ENCODE measurements at places on chromosomes 16 and 17.
A peak's percentile ranks its signal among the peaks of the same experiment; 100 is the strongest.

- no peak for DNase-seq
Measured at GRCh38 chr16:55297062-55297909, 26.7 kb upstream of the IRX6 start.

- DNase-seq, result peak; percentile 84
Measured at GRCh38 chr16:84084570-84085270, 32.0 kb downstream of the MBTPS1 start.

DNA sequence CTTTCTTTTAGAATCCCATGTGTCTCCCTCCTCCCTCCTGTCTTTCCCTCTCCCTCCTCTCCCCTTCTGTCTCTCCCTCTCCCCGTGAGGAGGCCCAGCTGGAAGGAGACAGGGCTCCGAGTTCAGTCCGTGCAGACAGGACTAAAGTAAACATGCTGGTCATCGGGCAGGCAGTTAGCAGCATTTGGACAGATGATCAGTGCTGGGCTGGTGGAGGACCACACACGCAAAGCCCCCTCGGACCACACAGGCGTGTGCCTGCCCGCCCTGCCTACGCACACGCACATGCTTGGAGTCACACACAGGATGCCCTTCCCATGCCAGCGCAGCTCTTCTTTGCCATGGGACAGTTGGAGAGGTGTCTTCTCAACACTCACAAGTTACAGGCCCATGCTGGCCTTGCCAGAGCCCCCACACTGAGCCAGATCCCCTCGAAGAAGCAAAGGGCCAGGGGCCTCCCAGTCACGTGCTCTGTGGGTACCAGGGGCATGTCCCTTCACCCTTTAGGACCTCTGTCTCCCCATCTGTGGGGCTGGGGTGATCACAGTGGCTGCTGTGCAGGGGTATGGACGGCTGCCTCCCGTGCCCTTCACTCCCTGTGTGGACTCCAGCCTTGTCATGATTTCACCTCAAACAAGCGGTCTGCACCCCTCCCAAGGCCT, 215.7 kb upstream of the FOXF1 start:
- DNase-seq, result no peak

GRCh38 chr16:12535535-12536411, 267.9 kb downstream of the CPPED1 start:
- DNase-seq, result no peak

- DNase-seq, result no peak
Measured at GRCh38 chr17:79806446-79806760, 9.5 kb upstream of the CBX8 start.

DNA sequence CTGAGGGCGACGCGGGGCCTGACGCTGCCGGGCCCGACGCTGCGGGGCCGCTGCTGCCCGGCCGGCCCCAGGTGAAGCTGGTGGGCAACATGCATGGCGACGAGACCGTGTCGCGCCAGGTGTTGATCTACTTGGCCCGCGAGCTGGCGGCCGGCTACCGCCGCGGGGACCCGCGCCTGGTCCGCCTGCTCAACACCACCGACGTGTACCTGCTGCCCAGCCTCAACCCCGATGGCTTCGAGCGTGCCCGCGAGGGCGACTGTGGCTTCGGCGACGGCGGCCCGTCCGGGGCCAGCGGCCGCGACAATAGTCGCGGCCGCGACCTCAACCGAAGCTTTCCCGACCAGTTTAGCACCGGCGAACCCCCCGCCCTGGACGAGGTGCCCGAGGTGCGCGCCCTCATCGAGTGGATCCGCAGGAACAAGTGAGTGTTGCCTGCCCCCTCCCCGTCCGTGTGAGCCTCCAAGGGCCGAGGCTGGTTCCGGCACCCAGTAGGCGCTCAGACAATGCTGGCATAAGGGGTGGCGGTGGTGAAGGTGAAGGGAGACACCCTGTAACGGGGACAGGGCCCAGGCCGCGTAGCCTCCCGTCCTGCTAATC, 676 bp downstream of the CPD start:
- peak; percentile 23 for DNase-seq

- DNase-seq, result no peak
Measured at GRCh38 chr17:41534899-41535546, 6.9 kb upstream of the KRT19 start.

- DNase-seq, result no peak
Measured at GRCh38 chr16:85447693-85448313, 165.3 kb upstream of the GSE1 start.

DNA sequence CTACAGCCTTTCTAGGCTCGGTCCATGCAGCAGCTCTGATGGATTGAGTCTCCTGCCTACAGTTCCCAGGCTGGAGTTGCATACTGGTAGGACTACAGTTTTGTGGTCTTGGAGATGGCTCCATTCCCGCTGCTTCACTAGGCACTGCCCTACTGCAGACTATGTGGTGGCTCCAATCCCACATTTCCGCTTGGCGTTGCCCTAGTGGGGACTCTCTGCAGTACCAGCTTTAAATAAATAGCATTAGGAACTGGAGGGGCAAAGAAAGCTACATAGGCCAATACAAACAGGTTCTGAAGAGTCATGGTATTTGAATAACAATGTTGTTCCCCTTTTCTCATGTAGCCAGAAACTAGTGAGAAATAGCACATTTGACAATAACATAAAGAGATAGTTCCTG, 5.4 kb upstream of the GOSR2 start:
- DNase-seq, result no peak

- no peak for DNase-seq
Measured at GRCh38 chr17:66713533-66714042, 121.3 kb upstream of the CACNG5 start.

DNA sequence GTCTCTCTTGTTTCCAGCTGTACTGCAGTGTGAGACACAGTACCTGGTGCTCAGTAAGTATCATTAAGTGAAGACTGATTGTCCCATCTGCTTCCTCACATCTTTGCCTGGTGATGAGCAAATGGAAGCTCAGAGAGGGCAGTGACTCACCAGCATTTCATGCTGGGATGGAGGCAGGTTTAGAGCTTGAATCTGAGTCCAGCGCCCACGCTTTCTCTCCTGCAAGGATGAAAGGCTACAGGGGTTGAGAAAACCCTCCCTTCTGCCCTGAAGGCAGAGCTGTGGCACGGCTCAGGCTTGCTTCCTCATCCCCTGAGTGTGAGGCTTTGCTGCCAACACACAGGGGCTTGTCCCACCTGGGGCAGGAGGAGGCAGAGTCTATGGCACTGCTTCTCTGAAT, 1.5 kb upstream of the RNF112 start:
- DNase-seq, result no peak

DNA sequence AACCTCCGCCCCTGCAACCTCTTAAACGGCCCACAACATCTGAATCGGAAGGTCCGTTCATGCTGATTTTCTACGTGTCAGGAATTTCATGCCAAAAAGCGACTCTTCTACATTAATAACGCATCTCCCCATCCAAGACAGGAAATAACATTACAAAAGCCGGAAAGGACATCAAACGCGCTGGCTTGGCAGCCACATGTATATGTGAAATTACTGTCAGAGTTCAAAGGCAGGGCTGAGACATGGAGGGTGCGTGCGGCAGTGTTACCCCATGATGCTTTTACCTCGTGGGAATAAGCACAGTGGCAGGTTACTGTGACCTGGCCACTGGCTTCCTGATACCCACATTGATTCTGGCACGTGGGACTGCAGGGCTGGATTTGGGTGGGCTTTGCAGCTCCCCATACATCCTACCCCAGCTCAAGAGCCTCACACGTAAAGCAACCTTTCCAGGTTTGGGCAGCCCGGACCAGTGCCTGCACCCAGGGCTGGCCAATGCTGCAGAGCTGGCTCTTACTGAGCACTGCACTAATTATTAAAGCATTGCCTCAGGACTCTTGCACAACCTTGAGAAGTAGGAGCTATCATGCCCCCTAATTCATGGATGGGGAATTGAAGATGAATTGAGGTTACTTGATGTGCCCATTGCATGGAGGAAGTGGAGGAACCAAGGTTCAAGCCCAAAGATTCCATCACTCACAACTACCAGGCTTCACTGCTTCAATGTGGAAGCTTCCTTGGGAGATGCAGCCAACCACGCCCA, 120.6 kb upstream of the FOXF1 start:
- no peak for DNase-seq

- DNase-seq, result no peak
Measured at GRCh38 chr17:34249478-34249877, 5.6 kb upstream of the CCL2 start.
